ENCODE measurements at places on chromosomes 7 and 10.

DNA sequence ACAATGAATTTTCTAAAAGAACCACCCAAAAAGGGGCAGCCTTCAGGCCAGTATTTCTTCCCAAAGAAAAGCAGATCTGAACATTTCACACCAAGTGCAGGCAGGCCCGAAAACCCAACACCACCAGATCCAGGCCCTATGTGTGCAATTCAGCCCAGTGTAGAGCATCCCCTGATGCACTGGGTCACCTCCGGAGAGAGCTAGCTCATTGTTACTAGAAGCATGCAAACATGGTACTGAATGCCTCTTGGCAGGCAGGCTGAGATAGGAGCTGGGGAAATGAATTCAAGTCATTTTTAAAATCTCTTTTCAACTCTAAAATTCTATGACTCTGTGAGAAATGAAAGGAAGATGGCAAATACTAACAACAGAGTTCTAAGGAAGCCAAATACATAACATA is 174.8 kb downstream of the ELMO1 start:
- no peak for DNase-seq

DNA sequence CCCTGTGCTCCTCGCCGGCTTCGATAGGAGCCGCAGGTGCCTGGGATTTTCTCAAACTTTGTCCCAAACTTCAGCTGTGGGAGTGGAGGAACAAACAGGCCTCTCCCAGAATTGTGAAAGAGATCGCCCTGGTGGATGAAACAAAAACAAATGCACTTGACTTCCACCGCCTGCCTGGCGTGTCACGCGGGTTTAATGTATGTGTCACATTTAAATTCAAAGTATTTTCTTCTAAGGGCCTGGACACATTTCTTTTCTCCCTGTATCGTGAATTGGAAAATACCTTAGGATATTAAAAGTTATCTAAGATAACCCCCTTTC is 694 bp upstream of the WASL start:
- peak; percentile 83 for DNase-seq

DNA sequence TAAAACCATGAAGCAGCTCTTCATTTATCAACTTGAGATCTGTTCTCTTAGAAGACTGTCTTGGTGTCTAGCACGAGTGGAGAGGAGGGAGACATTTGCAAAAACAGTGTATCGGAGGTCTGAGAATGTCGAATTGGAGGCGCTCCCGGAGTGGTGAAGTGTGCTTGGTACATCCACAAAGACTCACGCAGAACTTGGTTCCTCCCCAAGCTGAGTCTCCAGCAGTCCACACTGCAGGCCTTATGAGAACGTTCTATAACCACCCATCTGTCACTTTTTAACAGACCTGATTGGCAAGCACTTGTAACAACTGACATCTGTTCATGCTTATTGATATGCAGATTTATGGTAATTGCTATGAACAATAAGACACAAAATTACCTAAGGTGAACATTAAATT is 261.6 kb downstream of the CELF2 start:
- DNase-seq, result no peak

DNA sequence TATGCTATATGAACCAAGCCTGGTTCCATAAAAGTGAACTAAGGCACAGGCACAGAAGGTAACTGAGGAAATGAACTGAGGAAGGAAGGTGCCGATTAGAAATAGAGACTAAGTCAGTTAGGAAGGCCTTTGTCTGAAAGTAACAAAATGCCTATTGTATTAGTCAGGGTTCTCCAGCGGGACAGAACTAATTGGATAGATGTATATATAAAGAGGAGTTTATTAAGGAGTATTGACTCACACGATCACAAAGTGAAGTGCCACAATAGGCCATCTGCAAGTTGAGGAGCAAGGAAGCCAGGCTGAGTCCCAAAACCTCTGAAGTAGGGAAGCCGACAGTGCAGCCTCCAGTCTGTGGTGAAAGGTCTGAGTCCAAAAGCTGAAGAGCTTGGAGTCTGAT is 13.9 kb upstream of the PLXNA4 start:
- DNase-seq, result no peak

- no peak for DNase-seq
These were observed 122.8 kb downstream of the PRLHR start for GRCh38 chr10:118472415-118473304.

GRCh38 chr7:50812841-50813475 is 30.3 kb upstream of the GRB10 start:
- peak; percentile 68 for DNase-seq

DNA sequence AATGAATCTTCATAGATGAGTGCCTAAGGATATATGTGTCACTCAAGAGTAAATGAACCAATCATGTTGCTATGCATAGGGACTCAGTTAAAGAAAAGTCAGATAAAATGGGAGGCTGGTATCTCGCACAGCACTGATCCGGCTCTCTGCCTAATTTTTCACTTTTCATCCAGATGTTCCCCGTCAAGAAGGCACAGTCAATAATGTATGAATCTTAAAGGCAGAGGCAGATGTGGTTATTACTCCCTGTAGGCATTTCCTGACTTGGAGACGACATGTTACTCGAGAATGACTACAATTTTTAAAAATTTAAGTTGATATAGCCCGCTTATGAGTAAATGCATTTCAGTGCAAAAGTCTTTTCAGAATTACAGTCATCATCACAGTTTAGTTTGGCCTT is 113.6 kb downstream of the TBXAS1 start:
- DNase-seq, result no peak

DNA sequence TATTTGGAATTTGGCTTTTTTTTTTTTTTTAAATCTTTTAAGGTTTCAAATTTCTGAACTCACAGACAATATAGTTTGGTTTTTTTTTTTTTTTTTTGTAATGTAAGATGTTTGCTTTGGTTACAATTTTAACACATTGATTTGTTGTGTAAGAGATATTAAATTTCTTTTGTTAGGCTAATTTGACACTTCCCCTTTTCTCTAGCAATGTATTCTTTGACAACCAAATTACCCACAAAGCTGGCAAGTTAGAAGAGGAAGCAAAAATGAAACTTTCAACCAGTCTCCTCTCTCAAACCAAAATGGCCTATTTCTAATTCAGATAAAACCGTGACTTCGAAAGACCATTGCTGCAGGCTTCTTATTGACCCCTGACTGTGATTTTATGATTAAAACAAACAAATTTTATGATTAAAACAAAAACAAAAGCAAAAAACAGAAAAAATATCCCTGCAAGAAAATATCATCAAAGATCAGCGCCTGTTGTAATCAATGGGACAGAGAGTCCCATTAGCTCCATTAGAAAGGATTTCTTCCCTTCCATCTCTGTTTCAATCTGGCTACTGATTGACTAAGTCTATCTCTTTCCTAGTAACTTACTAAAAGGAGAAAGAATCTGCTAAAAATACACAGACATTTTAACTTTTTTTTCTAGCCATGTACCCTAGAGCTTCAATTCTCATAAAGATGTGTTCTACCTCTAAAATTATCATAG is 489.2 kb downstream of the MDFIC start:
- peak; percentile 83 for DNase-seq

DNA sequence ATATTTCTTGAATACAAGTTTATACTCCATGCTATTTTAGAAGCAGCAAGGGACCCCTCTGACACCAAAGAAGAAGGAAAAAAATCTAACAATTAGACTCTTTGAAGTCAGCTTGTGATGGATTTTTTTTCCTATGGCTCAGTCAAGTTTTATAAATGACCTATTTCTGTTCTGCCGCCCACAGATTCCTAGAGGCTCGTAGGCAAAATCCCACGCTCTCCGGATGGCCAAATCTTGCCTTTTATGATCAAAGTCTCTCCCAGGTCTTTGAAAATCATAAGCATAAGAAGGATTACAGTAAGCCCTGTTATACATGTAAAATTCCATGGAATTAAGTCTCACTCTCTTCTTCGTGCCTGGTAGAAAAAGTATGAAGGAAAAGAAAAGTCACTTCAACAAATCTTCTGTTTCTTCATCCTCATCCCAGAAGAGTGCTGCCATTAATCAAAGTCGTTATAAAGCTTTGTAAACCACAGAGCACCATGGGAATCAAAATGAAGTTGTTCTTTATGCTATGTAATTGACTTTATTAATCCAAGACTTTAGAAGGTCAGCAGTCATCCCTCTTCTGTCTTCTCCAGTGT is 33.1 kb downstream of the ASB13 start:
- DNase-seq, result no peak

GRCh38 chr7:17040716-17041115 is 158.9 kb upstream of the AGR3 start:
- no peak for DNase-seq

Measured in suppressor macrophage treated with lipopolysaccharide for 1 hour (primary cell).